ENCODE measurements at places on chromosomes 16 and 17.
A peak's percentile ranks its signal among the peaks of the same experiment; 100 is the strongest.

GRCh38 chr17:74431568-74432423, at the start of gene GPRC5C:
GPRC5C (plus strand) TSS chr17:74432088; CDS start chr17:74439777, 7,689 bp downstream.
- peak; percentile 49 for DNase-seq

DNA sequence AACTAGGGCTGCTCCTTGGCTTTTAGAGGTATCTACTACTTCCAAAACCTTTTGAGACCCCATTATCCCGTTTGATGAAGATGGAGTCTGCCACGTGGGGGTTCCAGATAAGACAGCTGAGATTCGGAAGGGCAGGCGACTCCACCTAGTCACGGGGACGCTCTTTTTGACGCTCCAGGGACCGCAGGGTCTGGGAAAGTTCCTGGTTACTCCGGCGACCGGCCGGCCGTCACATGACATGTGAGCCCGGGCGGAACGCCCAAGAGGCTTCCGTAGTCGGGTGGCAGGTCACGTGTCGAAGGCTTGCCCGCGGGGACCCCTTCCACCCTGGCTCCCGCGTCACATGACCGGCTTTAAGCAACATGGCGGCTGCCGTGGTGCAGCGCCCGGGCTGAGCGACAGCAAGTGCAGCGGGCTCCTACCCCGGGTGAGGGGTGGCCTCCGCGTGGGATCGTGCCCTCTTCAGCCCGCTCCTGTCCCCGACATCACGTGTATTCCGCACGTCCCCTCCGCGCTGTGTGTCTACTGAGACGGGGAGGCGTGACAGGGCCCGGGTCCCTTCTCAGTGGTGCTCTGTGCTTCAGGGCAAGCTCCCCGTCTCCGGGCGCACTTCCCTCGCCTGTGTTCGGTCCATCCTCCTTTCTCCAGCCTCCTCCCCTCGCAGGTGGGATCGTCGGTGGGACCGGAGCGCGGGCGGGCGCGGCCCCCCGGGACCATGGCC, at the start of gene SPNS1:
Gene SPNS1 (plus strand): TSS at position 342 of the 721 bp plus-strand sequence. CDS start 374 bp downstream, at position 716.
- DNase-seq = peak; percentile 96

- no peak for DNase-seq
Observed at GRCh38 chr17:28744972-28745785, 1.4 kb downstream of the TRAF4 start.

DNA sequence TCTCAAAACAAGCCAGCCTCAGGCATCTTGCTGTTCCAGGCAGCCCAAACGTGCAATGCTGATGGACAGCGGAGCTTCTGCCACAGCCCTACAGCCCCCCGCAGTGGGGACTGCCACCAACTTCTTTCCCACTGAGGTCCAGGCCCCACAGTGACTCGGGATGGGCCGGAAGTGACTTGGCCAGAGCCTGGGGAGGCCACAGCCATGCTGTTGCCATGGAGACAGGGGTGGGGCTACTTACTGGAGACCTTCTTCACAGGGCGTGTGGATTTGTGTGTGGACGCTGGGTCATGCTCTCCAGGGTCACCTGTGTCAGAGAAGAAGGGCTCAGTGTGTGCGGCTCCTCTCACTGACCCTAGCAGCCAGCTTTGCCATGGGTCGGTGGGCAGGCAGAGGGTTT, 15.0 kb downstream of the TRIM25 start:
- no peak for DNase-seq

DNA sequence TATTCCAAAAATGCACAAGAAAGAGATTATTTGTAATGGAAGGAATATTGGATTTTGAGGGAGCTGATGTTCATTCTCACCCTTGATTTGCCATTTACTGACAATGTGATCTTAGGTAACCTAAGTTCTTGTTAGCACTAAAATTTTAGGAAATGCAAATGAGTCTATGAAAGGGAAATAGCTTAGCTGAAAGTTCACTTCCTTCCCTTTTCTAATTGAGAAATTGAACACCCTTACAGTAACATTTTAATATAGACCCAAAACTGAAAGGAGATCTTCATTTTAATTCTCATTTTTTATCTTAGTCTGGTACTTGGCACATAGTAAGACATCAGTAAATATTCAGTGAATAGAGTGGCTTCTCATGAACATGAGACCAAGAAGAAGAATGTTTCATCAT, 10.9 kb upstream of the WSB1 start:
- DNase-seq = no peak

DNA sequence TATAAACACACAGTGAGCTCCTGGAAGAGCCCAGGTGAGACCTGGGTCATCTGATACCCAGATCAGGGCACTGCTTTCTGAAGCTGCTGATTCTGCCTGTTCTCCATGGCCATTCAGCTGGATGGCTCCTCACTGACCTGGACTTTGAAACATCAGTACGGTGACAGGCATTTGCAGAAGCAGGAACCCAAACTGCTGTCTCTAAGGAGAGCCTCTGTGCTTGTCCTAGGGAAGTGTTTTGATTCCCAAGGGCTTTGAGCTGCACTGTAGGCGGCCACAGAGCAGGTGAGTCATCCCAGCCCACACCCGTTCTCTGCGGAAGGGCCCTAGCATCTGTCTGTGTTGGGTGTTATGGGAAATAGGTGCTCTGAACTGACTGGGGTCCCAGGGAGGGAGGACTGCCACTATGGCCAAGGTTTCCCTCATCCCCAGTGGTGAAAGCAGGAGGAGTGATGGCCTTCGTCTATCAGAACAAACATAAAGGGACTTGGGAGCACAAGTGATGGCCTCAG, 60.7 kb upstream of the ADCY9 start:
- peak; percentile 77 for DNase-seq

- DNase-seq = no peak
Observed at GRCh38 chr16:59632276-59632855, 898.2 kb upstream of the GOT2 start.

- DNase-seq = no peak
Observed at GRCh38 chr16:78321620-78322360, 222.3 kb downstream of the WWOX start.

- DNase-seq = no peak
Observed at GRCh38 chr17:43927060-43927864, 15.0 kb downstream of the PPY start.

- DNase-seq = no peak
Observed at GRCh38 chr17:34930283-34930682, 31.0 kb downstream of the CCT6B start.

DNA sequence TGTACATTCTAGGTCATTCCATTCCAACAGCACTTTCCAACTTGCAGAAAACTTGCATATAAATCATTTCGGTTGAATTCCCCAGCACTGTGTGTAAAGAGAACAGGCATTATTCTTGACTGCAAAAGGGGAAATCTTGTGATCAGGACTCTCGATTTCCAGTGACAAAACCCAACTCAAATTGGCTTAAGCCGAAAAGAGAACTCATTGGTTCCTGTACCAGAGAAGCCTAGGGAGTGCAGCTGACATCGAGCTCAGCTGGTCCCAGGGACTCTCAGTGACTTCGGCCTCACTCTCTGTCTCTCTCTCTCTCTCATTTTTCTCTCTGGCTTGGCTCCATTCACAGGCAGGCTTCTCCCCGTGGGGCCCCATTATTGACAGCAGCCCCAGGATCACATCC, 30.7 kb downstream of the CD300LF start:
- DNase-seq = no peak

DNA sequence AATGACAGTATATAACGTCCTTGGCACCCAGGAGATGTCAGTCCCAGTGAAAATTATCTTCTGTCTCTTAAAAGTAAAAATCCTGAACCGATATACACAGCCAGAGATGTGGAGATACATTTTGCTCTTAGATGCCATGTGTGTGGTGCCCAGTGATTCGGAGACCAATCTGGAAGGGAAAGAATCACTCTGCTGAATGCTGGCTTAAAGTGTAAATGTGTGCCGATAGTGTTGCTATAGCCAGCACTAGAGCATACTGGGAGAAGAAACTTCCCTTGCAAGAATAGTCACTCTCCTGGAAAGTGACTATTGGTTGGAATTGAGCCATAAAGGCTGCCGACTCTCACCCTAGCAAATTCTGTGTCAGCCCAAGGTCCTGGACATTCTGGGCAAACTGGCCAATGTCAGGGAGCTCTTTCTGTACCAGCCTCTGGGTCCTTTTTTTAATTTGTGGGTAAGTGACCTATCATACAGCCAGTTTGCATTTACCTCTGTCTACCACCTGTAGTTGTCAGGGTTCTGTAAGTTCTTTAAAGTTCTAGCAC, 44.2 kb upstream of the HNF1B start:
- no peak for DNase-seq

DNA sequence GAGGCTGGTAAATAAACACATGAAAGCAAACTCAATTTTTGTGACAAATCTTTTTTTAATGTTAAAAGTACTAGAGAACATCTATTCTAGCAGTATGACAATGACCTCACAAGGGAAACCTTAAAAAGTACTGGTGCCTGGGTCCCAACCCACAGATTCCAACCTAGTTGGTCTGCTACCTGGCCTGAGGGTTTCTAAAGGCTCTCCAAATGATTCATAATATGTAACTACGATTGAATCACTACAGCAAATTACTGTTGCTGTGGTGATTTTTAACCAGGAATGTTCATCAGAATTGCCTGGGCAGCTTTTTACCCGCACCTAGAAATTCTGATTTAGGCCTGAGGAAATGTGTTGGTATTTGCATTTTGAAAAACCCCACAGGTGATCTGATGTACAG, 26.1 kb downstream of the CDR2 start:
- no peak for DNase-seq

DNA sequence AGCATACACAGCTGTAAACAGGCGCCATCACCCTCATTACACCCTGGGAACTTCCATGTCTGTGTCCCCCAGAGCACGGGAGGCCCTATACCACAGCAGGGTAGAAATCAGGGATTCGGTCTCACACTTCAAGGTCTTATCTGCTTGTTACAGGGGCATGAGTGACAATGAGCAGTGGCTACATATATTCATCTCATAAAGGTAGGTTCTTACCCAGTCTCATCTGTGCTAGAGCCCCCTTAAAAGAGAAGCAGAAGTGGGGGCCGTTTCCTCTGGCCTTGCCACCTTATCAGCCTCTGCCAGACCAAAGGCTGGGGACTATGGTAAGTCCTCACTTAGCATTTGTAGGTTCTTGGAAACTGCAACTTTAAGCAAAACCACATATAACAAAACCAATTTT, 46.5 kb downstream of the IRX5 start:
- DNase-seq = no peak

GRCh38 chr17:75471207-75471606, 14.8 kb downstream of the TMEM94 start:
- no peak for DNase-seq

DNA sequence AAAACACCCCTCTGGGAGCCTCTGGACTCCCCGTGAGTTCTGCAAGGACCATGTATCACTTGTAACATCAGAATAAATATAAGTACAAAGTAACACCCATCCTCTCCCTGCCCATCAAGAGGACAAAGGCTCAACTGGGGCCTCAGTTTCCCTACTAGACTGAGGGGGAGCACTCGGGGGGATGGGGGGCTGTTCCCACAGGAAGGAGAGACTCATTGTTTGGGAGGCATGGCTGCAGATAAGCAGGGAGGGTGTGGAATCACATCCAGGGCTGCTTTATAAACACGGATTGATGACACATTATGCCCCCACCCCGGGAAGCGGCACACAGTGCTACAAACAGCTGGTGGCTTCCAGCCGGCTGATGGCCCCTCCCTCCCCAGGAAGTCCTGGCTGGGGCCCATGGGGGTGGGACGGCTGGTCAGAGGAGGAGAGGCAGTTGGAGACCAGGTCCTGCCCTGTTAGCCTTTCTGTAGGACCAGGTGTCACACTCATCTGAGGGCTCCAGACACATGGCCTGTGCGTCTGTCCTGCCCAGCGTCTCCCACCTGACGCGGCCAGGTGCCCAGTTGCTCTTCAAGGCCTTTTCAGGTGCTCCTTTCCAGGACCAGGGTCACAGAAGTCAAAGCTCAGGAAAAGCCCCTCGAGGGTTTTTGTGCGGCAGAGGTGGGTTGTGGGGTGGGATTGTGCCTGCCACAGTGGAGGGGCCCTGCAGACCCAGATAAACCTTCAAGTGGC, 1.3 kb upstream of the MPG start:
- DNase-seq = no peak

DNA sequence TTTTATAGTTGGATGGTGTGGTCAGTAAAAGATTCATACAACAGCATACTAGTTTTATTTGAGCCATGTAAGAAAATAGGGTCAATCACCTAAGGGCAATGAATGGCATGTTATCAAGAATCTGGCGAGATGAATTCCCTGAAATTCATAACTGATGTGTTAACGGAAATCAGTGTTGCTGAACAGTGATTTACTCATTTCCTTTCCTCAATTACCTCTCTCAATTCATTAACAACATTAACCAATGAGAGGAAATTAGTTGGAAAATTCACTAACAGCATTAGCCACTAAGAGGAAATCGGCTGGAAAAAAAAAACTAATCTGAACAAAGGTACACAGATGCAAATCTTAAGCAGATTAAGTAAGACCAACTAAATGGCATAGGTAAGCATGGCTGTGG, 6.3 kb downstream of the CMTR2 start:
- DNase-seq = no peak

DNA sequence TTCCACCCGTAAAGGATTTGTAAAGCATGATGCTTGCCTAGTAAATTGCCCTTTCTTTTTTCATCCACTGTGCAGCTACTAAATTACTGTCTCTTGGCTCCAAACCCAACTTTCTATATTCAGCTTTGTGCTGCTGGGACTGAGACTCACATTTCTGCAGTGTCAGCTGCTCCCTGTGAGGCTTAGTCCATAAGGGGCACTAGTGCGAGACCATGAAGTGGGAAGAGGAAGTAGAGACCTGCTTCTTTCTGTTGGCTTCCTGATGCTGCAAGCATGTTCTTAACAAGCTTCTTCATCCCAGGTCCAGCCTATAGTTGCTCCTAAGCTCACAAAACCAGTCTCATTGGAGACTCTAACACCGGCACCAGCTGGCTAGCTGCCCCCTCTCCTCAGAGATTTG, 74.9 kb upstream of the HS3ST2 start:
- no peak for DNase-seq

- DNase-seq = peak; percentile 59
Observed at GRCh38 chr16:75108792-75109731, 7.5 kb downstream of the LDHD start.

DNA sequence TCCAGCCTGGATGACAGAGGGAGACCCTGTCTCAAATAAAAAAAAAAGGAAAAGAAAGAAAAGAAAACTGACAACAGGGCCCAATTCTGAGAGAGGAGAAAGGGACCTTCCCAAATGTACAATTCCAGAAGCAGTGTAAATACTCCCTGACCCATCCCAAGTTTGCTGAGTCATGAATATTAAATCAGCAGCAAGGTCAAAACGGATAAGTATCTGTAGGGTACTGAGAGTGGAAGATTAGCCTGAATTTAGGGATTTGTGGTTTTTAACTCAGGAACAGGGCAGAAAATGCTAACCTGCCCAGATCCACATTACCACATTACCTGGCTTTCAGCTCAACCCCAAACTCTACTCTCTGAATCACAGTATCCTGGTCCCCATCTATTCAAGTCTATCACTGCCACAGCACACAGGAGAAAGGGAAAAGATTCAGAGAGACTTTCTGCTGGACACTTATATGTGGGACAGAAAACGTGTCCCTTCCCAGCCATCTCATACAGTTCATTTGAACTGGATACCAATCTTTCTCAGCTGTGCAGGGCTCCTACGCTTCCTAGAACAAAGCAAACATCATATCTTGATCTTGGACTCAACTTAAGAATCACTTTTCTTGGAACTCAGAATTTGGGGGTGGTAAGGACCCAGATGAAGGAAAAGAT, 2.9 kb downstream of the FXR2 start:
- DNase-seq = no peak

Data from stimulated activated naive B cell treated with anti-CD40 and anti-IgM and Interleukin-4, amounts not matched to agents 10 μg/mL and 1 μg/mL and 100 μg/mL, for 72 hours (primary cell).